Stimulated activated CD4-positive, alpha-beta T cell treated with anti-CD3 and anti-CD28 coated beads, Interleukin-4, amount 100 ng/mL, for 4 hours (primary cell): ENCODE measurements at places on chromosomes 12 and 14.

DNA sequence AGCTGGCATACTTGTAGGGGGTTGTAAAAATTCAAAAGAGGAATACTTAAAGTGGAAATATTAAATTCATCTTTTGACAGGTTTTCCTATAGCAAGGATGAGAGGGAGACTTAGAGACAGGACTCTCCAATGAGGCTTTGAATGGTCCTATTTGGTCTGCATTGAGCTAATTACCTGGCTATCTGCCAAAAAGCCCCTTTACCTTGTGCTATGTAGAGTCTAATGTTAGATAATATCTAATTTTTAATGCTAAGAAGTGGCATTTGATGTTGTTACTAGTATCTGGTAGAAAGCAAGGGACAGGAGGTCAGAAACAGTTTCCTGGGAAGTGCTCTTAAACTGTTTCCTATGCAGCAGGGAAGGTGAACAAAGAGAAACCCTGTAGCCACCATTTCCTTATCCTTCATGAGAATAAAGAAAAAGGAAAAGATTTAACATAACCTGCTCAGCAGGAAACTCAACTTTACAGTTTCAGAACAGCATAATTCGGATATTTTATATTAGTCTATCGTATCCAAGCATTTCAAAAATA lies 550.0 kb downstream of the SOX5 start:
- DNase-seq = no peak

GRCh38 chr12:121261398-121261797 lies 35.1 kb downstream of the CAMKK2 start:
- no peak for DNase-seq

DNA sequence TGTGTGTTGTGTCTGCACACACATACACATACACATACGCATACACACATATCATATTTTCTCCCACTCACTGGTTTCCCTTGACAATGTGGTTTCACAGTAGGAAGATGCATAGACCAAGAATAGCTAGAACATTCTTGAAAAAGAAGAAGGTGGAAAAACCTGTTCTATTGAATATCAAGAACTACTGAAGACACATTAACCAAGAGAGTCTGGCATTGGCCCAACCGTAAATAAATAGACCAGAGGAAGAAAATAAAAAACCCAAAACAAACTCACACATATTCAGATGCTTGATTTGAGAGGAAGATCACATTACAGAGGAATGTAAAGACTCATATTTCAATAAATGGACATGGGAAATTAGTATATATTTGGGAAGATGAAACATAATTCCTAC lies 311.3 kb downstream of the FOXG1 start:
- DNase-seq = no peak

DNA sequence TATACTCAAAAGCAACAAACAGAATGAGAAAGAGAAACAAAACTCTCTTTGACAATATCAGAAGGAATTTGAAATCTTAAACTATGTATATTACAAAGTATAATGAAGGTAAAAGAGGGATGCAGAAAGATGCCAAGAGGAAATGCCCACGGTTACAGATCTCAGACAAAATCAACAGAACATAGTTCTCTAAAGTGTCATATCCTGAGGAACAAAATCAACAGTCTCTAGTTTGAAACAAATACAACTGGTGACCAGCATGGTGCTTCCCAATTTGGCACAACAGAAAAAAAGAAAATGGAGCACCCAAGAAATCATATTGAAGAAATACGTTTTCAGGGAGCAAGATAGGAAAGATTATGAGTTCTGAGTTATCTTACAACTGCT lies 116.5 kb downstream of the METTL25 start:
- no peak for DNase-seq

DNA sequence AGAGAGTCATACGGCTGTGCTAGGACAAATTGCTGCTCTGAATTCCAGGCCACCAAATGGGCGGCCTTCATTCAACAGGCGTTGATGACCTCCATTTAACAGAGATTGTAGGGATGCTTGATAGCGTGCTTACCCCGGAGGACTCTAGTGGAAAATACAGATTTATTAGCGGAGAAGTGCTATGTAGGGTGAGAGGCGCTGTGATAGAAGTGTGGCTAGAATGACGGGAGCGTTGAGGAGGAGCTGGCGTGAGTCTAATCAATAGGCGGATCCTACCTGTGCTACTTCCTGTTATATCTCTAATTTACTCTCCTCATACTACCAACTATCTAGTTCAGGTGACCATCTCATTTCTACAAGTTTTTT lies 668 bp downstream of the MRPS35 start:
- no peak for DNase-seq

- no peak for DNase-seq
These were observed at the start of gene RASSF8 for GRCh38 chr12:25958428-25959070. RASSF8 (plus strand) TSS chr12:25958682; CDS start chr12:26055344, 96,662 bp downstream.

DNA sequence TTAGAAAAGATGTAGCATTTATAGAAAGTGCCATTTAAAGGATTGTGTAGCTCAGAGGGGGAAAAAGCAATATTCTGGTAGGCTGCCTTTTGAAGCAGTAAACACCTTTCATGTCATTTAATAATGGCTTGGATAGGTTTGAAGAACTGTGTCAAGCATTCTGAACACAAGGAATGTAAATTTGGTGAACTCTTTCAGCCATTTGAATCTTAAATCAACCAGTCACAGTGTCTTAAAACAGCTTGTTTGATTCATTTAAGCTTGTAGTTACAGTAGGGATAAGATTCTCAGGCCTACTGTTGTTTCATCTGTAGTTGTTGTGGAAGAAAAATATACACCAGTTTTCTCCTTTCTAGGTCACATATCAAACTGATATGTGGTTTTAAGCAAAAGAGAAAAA lies 299.4 kb upstream of the NOVA1 start:
- DNase-seq = no peak

DNA sequence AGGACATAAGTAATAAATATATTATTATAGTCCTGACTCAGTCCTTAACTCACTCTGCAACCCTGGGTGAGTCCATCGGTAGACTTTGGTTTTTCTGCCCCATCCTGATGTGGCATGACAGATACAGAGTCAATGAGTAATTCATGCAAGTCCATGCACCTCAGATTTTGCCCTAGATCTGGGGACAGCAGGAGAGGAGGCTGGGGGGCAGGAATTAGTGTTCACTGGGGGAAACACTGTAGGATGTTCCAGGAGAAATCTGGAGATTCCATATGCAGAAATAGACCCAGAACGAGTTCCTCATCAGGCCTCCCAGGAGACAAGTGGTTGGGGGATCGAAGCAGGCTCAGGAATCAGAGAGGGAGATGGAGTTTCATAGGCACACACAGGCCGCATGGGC lies 150.8 kb downstream of the DICER1 start:
- no peak for DNase-seq

DNA sequence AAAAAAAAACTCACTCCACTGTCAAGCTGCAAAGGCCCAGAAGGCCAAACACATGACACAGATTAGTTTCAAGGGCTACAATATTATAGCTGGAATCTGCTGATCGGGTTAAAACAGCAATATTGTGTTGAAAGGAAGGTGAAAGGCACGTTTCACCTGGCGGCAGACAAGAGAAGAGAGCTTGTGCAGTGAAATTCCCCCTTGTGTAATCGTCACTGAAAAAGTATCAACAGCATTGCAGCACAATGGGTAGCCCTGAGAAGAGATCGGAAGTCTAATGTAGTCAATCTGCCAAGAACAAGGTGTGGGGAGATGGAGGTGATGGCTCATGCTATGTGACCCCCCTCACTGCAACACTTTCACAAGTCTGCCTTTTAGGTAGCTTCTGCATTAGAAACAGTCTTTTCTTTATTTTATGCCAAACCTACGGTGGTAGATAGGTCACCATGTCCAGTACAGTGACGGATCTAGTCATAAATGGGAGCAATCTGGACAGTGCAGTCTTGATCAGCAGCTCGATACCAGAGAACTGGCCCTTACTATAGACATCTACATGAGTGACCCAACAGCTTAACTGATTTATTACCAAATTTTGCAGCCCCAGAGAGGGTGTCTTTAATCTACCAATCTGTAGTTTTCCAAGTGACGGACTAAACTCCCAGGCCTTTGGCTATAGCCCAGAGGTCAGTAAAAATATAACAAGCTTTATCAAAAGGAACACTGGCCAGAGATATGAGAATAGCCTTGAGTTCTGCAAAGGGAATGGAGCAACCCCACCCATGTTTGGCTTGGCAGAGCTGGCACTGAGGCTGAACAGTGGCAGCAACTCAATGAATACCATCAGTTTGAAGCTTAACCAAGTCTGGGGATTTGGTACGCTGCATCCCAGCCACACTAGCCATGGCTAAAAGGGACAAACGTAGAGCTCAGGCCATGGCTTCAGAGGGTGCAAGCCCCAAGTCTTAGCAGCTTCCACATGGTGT lies 35.4 kb downstream of the SPTSSA start:
- no peak for DNase-seq

DNA sequence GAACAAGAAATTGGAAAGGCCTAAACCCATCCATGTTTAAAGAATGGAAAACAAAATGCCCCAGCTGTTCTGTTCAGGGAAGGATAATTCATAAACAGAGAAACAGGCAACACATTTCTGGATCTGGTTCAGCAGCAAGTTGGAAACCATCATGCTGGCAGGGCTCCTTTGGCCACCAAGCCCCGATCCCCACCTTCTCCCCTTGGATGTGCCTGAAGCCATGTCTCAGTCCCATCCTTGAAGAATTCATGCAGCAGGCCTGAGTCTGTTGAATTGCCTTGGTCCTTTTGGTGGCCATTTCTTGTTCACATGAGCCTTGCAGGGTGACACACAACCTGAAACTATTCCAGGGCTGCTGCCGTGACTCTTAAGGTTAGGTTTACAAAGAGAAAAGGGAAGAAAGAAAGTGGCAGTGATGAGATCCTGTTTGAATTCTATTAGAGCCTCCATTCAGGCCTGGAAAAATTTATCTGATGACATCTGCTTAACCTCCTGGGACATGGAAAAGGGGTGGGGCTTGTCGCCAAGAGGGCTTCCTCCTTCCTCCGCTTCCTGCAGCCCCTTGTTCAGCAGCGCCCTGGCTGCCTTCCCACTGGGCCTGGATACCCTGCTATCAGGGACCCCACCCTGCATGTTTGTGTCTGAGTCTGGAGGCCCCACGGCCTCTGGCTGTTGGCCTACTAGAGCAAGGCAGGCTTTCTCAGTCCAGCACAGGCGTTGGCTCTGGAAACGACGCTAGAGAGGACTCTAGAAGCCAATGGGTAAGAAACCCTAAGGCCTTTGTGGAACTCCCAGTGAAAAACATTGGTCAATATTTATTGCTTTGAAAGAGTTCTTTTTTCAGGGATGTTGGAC lies 341.9 kb downstream of the C12orf75 start:
- DNase-seq = no peak

DNA sequence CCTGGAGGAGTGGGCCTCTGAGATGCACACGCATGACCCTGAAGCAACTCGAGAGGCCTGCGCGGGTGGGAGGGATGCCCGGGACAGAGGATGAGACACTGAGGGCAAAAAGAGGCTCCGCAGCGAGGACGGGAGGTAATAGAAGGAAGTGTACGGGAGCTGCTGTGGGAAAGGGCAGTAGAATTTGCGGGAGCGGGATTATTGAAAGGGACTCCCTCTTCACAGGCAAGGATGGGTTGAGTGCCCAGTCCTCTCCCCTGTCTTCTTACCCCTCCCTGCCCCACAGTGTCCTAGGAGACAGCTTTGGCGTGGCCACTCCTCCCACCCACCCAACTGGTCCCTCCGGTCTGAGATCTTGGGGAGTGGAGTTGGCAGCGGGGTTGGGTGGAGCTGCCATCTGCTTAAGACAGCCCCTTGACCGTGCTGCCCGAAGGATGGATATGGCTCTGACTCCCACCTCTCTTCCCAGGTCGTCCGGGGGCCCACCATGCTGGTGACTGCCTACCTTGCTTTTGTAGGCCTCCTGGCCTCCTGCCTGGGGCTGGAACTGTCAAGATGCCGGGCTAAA lies 15.7 kb upstream of the ESPL1 start:
- DNase-seq = no peak

DNA sequence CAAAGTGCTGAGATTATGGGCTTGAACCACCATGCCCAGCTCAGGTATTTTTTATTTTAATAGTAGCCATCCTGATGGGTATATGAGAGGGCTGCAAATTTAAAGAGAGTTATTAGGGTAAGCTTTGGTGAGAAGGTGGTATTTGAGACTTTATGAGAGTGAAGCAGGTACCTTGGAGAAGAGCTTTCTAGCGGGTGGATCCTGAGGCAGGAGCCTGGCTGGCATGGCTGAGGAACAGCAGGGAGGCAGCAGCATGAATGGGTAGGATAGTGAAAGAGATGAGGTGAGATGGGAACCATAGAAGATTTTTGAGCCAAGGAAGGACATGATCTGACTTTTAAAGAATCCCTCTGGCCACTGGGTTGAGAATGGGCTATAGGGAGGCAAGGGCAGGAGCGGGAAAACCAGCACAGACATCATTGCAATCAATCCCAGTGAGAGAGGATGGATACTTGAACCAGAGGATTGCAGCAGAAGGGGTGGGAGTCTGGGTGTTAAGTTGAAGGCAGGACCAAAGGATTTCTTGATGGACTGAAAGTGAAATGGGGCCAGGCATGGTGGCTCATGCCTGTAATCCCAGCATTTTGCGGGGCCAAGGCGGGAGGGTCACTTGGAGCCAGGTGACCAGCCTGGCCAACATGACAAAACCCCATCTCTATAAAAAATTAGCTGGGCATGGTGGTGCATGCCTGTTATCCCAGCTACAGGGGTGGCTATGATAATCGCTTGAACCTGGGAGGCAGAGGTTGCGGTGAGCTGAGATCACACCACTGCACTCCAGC lies 5.7 kb downstream of the SVOP start:
- DNase-seq = no peak

GRCh38 chr14:24432259-24433131 lies 2.7 kb downstream of the KHNYN start:
- DNase-seq = no peak

DNA sequence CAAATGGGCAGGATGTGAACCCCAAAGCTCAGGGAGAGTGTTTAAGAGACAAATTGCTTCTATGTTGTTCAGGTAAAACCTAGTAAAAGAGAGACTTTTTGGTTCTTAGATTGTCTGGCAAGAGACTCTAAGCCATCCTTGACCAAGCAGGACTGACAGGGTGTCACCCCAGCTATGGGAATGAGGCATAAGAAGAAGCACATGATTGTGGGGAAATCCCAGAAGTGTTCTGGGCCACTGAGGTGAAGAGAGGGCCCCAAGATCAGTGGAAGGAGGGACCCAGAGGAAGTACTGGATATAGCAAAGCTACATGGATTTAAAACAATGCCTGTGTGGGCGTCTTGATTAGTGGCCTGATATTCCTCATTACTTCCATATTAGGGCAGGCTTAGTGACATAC lies 99.0 kb downstream of the SAMD4A start:
- no peak for DNase-seq

DNA sequence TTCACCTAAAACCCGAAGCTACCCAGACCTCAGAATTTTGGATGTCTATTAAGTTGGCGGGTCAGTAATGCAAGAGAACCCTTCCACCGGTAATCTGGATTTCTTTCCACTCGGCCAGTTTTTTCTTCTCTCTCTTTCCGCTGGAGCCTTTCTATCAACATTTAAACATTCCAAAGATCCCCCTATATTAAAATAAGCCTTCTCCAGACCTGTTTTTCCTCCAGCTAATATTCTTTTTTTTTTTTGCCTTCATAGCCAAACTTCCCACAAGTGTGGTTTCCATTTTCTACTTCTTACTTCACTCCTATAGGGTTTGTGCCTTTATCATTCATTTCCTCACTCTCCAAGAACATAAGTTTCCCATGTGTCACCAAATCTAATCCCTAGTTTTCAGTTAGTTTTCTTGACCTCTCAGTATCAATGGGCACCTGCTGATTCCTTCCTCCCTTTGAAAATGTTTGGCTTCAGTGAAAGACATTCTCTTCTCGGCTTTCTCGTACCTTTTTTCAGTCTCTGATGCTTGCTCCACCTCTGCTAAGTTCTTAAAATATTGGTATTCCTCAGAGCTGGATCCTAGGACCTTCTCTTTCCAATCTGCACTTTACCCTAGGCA lies 583 bp upstream of the SDR39U1 start:
- no peak for DNase-seq
